ENCODE measurements at places on chromosomes 5 and 9.

DNA sequence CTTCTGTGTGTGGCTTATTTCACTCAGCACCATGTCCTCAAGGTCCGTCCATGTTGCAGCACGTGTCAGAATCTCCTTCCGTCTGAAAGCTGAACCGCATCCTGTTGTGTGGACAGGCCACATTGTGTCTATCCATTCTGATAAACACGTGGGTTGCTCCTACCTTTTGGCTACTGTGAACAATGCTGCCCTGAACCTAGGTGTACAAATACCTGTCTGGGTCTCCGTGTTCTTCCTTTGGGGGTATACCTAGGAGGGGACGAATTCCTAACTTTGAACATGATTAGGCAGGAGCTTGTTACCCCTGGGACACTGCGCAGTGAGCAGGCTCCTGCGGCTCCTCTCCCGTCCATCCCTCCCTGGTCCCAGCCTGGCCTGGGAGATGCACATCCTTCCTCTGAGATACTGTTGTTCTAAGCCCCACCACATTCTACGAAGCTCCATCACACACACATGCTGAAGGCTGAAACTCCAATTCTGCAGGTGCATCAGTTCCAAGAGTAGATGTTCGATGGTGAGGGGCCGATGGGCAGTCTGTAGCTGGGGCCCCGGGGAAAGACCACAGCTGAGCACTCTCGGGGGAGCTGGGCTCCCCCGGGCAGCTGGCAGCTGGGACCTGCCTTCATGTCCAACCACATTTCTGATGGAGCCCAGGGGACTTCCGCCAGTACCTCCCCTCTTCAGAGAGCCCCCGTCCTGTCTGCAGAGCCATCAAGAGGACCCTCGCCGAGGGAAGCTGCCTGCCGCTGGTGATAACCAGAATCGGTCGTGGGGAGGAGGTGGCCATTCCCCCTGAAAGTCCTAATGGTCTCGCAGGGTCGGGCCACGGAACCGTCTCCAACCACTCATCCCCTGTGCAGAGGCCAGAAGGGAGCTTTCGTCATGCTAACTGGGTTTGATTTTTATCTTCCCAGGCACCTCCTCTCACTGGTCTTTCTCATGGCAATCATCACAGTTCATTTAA, 120.9 kb downstream of the COL23A1 start:
- no peak for DNase-seq

DNA sequence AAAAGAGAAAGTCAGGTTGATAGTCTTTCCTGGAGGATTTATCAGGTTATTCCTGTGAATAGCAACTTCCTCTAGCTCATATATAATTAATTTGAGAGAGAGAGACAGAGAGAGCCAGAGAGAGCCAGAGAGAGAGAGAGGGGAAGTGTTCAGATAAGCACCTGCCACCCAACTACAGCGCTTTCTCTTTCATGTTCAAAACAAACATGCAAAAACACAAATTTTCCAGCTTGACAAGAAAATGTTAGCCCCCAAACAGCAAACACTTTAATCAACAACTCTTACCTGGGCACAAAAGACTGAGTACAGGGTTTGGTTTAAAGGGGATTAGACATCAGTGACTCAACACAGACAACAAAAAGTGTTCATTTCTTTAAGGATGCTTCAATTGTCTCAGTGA, 61.7 kb upstream of the PLPP6 start:
- DNase-seq: no peak

- no peak for DNase-seq
These were observed 2.4 kb downstream of the EGR1 start for GRCh38 chr5:138467711-138468132.

DNA sequence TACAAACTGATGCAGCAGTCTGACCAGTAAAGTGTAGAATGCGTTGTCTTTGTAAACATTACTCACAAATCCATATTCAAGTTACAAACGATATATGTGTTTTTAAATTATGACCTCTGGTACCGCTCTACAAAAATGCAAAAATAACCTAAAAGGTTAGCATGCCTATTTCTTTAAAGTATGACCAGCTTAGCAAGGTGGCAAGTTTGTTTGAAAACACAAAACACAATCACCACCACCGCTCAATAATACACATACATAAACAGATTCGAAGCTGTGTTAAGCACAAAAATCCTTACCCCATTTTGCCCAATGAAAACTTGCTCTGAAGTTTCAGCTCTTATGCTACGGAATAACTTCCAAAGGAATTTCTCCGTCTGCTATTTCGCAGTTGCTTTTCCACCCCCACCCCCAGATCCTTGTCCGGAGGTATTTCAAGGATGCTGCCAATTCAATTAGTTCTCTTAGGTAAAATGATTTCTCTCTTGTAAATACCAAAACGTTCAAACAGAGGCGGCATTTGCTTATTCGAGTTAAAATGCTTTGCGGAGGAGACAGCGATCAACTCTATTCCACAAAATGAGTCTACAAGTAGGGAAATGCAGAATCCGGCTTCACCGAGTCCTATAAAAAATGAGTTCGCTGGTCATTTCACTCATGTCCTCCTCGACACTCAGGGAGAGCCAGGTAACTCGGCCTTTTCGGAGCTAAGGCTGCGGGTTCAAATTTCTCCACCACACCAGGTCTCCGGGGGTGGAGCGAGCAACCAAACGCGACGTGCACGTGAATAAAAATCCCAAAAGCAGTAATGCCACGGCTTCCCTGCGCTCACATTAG, 1.2 kb downstream of the HOMER1 start:
- no peak for DNase-seq

DNA sequence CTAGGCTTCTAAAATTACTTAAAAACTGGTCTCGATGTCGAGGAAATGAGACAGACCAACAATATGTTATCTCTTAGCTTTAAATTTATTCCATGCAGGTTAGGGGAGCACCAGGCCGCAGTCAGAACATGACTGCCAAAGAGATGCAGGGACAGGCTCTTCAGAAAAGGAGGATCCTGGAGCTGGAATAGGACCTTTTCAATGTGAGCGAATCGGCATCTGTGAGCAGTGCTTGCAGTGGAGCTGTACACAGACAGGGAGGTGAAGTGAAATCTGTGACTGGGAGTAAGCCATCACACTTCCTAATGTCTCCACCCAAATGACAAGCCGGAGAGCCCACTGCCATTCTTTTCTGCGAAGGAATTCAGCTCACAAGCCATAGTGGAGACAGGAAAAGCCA, 78.2 kb downstream of the EFNA5 start:
- DNase-seq: no peak

GRCh38 chr9:96141666-96142065, 160.3 kb downstream of the HSD17B3 start:
- no peak for DNase-seq

GRCh38 chr9:18331808-18332209, 142.1 kb upstream of the ADAMTSL1 start:
- no peak for DNase-seq

GRCh38 chr5:167155387-167156005, 1135.9 kb upstream of the WWC1 start:
- no peak for DNase-seq

DNA sequence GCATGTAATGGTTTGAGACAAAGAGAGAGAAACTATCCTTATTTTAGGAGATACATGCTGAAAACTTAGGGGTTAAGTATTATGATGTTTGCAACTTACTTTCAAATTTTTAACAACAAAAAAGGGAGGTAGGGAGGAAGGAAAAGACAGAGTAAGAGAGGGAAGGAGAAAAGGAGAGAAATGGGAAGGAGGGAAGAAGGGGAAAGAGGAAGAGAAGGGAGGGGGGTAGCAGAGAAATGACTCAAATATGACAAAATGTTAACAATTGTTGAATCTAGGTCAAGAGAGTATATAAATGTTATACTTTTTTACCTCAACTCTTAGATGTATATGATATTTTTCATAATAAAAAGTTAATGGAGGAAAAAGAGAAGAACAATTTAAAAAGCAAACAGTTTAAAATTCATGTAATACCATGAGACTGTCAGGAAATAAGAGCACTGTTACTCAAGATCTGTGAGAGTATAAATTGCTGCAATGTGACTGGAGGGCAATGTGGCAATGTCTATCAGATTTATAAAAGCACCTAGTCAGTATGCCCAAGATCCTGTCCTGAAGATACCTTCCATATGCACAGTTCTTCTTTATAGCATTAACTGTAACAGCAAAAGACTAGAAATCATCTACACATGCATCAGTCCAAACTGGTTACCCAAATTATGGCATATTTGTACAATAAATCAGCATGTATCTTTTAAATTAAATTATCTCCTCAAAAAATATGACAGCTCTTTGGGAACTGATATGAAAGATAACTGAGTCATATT, 16.3 kb downstream of the FBXW11 start:
- no peak for DNase-seq

GRCh38 chr5:6518298-6519057, 69.8 kb downstream of the UBE2QL1 start:
- DNase-seq: no peak

GRCh38 chr5:61704289-61704688, 372.2 kb downstream of the ZSWIM6 start:
- no peak for DNase-seq

- no peak for DNase-seq
These were observed 541.2 kb upstream of the TRPC7 start for GRCh38 chr5:136906545-136906944.

- DNase-seq: no peak
These were observed 122.9 kb upstream of the NFIL3 start for GRCh38 chr9:91546574-91546973.

- DNase-seq: no peak
These were observed 51.2 kb upstream of the ZSWIM6 start for GRCh38 chr5:61280761-61281427.

GRCh38 chr5:93930098-93930497, 188.7 kb upstream of the POU5F2 start:
- DNase-seq: no peak

DNA sequence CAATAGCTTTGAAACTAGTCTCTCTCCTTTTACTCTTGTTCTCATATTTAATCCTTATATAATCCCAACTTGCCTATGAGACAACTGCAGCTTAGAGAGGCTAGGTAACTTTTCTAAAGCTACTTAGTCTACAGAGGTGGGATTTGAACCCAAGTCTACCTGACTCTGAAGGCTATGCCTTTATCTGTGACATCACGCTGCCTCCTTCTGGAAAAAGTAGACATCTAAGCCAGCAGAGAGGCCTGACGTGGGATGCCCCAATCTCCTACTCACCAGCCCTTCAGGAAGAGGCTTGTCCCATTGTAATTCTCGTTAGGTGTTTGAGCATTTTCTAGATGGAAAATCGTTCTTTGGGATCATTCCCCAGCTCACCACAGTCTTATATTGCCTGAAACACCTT, 167.5 kb downstream of the HSPA4 start:
- no peak for DNase-seq

DNA sequence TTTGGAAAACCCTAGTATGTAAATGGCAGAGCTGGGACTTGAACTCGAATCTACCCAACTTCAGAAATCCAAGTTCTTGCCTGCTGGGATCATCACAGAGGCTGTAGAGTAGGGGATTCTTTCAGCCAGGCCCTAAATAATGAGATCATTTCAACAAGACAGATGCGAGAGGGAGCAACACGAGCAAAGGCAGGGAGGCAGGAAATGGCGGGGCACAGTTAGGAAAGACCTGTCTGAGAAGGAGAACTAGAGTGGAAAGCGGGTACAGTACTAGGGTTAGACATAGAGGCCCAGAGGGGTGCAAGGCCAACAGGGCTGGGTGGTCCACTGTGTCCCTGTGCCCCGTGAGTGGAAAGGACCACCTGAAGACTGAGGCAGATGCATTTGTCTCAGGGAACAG, 46.1 kb downstream of the MVB12B start:
- DNase-seq: no peak

DNA sequence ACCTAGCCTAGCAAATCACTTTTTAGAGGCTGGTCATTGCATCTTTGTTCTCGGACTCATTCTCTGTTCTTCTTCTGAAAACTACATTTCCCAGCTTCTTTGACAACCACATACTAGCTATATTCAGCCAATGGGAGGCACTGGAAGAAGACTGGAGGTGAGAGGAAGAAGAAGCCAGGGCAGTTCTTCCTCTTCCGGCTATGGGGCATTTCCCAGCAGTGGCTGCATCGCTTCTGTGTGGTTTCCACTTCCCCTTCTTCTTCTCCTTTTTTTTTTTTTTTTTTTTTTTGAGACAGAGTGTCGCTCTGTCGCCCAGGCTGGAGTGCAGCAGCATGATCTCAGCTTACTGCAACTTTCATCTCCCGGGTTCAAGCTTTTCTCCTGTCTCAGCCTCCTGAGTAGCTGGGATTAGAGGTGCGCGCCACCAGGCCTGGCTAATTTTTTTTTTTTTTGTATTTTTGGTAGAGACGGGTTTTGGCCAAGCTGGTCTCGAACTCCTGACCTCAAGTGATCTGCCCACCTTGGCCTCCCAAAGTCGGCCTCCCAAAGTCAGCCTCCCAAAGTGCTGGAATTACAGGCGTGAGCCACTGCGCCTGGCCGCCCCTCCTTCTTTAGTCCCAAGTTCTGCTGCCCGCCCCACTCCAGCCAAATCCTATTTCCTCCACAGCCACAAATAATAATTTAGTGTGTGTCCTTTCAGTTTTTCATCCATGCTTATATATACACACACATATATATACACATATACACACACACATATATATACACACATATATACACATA, 6.9 kb upstream of the UBAP1 start:
- DNase-seq: no peak

GRCh38 chr9:129095908-129096307, 14.7 kb downstream of the CRAT start:
- no peak for DNase-seq

GRCh38 chr5:178207183-178207916, 3.0 kb downstream of the HNRNPAB start:
- DNase-seq: no peak

- no peak for DNase-seq
These were observed 353.4 kb downstream of the SPOCK1 start for GRCh38 chr5:137145721-137146120.

DNA sequence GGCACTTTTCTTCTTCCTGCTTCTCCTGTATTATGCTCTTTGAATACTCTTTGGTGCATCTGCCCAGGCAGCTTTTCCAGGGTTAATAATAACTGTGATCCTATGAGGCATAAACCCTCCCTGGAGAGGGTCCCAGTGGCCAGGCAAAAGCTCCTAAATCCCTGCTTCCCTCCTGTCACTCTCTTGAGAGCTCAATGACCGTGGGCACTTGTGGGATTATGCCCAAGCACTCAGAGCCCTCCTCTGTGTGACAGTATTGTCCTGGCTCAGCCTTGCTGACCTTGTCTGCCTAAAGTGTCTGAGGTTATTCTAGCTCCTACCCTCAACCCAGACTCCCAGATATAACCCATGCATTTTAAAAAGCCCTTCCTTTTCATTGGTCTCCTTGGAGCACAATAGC, 51.9 kb downstream of the GALNT10 start:
- no peak for DNase-seq

GRCh38 chr5:33828626-33829308, 63.0 kb downstream of the ADAMTS12 start:
- no peak for DNase-seq

- no peak for DNase-seq
These were observed 357.8 kb downstream of the ICE1 start for GRCh38 chr5:5780253-5780652.

Data from dorsolateral prefrontal cortex (tissue), 122 donors.